Urothelium cell line (cell line): ENCODE measurements at places on chromosomes 13 and 19.

DNA sequence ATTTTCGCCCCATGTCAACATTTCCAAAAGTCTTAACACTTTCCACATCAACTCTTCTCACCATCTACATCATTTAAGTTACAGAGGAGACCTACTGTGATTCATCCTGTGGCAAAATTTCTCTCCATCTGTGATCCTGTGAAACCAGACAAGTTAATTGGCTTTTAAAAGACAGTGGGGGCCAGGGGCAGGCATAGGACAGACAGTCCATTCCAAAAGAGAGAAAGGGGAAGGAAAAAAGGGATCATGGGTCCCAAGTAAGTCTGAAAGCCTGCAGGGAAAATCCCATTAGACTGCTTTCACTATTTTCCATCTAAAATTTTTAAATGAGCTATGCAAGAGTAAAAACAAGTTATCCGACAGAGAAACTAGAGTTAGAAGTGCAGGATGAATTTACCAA lies 121.0 kb downstream of the MRPL57 start:
- DNase-seq, result no peak

DNA sequence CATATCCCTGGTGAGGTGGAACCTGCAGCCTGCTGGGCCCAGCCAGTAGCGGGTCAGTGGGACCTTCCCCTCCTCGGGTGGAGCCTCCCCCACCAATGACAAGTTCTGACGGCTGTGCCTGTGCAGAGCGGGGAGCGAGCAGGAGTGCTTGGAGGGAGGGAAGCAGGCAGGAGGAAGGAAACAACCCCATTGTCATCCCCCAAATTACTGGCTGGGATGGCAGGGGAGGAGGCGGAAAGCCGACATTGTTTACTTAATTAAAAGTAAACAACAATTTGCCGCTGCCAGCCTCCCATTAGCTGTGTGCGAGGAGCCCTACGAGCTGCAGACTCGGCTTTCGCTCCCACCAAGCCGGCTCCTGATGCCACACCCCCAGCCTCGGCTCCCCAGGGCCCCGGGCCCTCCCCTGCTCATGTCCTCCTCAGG lies 45.5 kb downstream of the LYL1 start:
- DNase-seq, result no peak

DNA sequence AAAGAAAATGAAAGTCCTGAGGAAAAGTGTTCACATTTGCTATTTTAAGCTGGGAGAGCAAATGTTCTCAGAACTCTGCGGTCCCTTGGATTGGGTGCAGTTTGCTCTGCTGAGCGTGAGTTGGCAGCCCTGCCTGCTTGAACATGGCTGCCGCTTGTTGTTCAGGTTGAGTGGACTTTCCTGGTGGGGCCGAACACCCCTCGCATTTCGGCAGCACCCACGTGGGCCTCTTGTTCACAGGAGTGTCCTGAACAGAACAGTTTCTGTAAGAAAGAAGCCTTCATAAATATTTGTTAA lies 10.8 kb upstream of the RNF113B start:
- no peak for DNase-seq

DNA sequence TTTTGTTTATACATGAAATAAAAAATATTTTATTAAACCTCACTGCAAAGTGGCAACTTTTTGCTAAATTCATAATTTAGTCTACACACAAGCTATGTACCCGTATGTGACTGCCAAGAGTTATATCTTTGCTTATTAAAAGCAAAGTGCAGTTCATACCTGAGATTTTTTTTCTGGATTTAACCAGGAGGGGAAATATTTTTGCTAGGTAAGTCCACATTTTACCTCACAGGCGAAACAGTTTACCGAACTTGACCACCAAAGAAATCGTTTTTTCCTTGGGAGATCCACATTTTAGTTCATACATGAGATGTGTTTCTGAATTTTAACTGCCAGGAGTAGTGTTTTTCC lies 12.2 kb upstream of the JSRP1 start:
- DNase-seq, result no peak

DNA sequence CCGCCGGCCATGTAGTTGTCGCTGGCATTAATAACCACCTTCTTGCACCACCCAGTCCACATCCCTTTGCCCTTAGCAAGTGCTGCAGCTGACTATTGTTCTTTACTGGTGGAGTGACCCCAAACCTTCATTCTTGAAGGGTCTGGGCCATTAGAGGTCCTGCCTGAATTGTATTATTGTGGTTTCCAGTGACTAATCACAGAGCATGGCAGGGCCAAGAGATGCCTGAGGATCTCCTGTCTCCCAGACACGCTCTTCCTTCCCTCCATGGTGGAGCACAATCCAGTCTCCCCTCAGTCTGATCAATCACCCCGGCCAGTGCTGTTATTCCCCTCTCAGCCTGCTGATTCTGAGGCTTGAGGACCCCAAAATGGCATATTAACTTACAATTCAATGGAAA lies 39.0 kb downstream of the C1QTNF9 start:
- no peak for DNase-seq

GRCh38 chr13:23443878-23444277 lies 10.4 kb upstream of the SACS start:
- no peak for DNase-seq

GRCh38 chr19:30106417-30107095 lies 164.5 kb downstream of the URI1 start:
- no peak for DNase-seq

- DNase-seq, result no peak
Measured at GRCh38 chr19:38227287-38228004, 3.4 kb upstream of the DPF1 start.

GRCh38 chr13:23817830-23818229 lies 71.4 kb downstream of the MIPEP start:
- no peak for DNase-seq

DNA sequence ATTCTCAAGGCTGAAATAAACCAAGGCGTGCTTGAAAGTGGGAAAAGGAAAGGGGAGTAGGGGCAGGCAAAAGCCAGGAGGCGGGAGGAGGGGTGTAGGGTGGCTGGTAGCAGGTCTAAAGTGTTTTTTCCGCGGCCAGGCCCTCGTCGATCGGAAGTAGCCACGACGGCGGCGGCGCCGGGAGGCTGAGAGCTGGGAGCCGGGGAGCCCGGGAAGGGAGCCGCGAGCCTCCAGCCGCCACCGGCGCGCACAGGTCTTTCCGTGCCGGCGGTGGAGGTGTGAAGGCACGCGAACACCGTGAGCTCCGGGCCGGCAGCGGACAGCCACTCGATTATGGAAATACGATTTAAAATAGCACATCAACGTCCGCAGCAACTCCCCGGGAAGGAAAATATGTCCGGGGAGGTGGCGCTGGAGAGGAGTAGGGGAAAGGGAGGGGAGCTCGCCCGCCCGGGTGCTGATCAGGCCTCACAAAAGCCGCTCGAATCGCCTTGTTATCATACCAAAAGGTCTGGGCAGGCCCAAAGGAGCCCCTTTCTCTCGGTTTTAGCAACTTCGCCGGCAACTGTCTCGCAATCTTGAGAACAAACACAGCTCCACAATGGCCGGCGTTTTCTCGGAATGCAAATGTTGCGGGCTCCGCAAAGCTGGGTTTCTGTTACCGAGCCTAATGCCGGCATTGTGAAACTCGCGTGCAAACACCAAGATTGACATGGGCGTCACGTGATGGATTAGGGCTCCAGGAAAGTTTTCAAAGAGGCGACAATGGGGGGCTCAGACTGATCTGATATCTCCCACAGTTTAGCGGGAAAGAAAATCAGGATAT lies 2.9 kb upstream of the PCDH8 start:
- peak; percentile 43 for DNase-seq

- no peak for DNase-seq
Measured at GRCh38 chr19:29896802-29897201, 45.2 kb upstream of the URI1 start.

- DNase-seq, result no peak
Measured at GRCh38 chr13:99230991-99231390, 27.2 kb downstream of the GPR18 start.

DNA sequence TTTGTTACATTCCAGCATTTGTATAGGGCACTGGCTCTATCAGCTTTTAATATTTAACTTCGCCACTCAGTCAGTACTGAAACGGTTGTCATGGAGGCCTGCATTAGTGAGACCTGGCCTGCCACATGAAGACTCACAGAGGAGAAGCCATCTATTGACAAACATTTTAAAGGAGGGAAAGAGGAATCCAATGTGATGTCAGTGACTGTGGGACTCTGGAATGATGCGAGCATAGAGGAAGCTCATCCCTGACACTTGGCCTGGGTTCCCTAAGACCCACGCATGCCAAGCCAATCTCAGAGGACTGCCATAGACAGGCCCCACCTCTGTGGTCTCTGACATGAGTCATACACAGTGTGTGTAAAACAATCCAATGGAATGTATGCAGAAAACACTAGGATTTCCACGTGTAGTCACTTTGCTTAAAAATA lies 7.9 kb upstream of the DPY19L3 start:
- peak; percentile 35 for DNase-seq

DNA sequence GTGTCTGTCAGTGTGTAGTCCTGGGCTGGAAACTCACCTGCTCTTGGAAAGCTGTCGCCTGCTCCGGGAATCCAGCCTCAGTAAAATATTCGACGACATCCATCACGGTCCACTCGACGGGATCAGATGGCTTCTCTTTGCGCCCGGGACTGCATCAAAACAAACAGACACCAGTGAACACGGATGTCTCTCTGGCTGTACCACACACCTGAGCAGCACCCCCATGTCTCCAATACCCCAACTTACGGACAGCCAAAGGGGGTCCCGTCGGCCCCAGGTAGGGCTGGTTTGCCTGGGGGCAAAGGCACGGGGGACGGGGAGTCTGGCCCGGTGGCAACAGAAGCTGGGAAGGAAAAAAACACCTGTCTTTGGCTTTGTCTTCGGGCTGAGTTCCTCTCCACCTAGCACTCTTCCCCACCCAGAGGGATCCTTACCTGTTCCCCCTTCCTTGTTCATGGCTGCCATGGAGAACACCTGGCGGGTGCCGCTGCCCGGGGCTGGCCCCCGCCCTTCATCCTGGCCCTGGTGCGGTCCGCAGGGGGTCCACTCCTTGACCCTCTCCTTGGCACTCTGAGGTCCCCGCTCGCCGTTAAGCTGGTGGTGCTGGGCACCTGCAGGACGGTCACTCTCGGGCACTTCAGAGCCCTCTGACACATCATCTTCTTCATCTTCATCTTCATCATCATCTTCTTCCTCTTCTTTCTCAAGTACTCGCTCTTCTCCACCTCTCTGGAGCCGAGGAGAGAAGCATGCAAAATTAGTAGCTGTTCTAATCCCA lies 1.7 kb downstream of the SAMD1 start:
- no peak for DNase-seq

- no peak for DNase-seq
Measured at GRCh38 chr13:95524264-95524901, 28.1 kb upstream of the CLDN10 start.

GRCh38 chr13:51396352-51396751 lies 56.5 kb downstream of the INTS6 start:
- DNase-seq, result no peak

DNA sequence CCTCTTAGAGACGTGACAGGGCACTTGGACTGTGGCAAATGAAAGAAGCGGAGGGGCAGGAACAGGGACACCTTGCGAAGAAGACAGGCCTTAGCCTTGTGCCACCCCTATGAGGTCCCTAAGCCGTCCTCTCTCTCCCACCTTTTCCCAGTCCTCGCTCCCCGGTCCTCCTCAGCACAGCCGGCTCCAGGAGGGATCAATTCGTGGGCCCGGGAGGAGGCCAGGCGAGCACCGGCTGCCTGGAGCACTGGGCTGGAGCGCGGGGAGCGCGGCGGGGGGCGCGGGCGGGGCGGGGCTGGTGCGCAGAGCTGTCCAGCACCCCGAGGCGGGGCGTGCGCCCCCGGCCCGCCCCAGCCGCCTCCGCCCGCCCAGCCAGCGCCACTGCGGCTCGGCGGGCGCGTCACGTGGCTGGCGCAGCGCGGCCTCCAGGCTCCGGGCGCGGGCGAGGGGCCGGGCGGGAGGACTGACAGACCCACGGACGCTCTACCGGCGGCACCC lies at the start of gene LRP3:
LRP3 (plus strand) TSS at position 466 of the 498 bp plus-strand sequence. CDS start 456 bp downstream, outside the sequence.
- peak; percentile 66 for DNase-seq

DNA sequence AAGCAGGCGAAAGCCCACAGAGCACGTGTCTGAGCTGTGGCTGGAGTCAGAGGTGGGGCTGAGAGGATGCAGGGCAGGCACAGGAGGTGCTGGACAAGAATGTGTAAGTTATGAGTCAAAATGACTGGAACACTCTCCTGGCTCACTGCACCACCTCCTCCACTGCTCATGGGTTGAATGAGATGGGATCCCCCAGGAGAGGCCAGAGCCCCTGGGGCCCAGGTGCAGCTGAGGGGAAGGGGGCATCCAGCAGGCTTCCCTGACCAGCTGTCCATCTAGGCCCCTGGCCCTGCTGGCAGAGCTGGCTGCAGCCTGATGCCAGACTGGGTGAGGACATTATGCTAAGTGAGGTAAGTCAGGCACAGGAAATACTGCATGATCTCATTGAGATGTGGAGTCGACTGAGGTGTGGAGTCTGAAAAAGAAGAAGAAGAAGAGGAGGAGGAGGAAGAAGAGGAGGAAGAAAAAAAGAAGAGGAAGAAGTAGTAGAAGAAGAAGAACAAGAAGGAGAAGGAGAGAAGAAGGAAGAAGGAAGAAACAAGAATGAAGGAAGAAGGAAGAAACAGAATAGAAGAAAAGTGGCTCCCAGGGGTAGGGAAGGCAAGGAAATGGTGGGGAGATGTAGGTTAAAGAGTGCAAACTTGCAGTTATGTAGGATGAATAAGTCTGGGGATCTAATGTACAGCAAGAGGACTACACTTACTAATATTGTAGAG lies 747.4 kb downstream of the UQCRFS1 start:
- peak; percentile 68 for DNase-seq

DNA sequence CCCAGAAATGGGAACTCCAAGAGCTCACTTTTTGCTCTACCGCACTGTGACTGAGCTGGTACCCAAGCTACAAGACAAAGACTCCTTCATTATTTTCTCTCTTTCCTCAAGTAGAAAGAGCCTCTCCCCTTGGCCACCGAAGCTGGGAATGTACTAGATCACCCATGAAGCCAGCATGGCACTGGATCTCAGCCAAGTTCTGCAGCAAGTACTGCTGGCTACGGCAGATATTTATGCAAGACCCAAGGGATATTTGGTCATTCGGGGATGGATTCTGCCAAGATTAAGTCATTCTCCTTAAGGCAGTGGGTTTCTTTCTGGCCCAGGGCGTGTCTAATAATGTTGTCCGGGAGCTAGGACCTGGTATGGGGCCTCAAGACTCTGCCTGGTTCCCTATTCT lies 633.5 kb downstream of the SLITRK1 start:
- DNase-seq, result no peak

GRCh38 chr13:47665043-47665442 lies 336.0 kb downstream of the SUCLA2 start:
- no peak for DNase-seq

GRCh38 chr19:30281906-30282305 lies 90.3 kb upstream of the ZNF536 start:
- no peak for DNase-seq

DNA sequence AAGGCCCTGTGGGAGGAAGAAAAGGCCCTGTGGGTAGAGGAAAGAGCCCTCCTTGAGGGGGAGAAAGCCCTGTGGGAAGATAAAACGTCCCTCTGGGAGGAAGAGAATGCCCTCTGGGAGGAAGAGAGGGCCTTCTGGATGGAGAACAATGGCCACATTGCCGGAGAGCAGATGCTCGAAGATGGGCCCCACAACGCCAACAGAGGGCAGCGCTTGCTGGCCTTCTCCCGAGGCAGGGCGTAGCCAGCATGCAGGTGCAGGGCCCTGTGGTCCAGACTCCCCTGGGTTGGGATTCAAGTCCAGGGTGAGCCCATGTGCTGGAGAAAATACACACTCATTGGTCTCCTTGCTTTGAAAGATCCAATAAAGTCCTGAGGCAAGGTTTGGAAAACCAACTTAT lies 4.1 kb downstream of the CCDC70 start:
- DNase-seq, result no peak

- no peak for DNase-seq
Measured at GRCh38 chr19:58471736-58472135, 4.4 kb upstream of the ZNF446 start.
